ENCODE measurements at places on chromosomes 1 and 21.

DNA sequence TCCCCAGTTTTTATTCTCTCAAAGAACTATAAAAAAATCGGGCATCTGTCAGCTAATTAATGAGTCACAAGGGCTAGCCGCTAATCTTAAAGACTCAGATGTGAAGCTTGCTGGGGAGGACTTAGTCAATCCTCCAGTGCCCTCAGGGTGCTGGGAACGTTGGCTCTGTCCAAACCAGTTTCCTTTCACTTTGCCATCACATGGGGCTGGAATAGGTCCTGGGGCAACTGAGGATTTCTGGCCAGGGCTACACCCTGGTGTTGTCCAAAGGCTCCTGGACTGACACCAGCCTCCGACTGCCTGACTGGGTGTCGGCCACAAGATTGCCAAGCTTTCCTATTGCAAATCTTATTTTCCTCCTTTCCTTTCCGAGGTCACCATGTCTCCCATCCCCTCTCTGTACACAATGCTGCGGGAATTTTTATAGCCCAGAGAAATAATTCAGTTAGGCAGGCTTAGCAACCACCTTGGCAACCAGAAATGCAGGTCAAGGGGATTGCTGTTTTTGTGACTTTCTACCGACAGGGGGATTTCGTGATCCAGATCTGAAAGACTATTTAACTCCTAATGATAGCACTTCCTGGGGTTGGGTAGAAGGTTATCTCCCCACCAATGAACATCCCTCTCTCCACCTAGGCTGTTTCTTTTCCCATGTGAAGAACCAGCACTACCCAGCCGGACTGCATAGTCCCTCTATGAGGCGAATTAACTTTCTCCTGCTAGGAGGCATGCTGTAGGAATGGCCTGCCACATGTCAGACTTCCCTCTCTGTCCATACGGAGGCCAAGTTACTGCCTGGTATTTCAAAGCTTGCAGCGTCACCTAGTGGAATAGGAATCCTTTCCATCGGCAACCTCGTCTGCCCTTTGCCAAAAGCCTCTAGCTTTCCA is 29.9 kb upstream of the CTBS start:
- DNase-seq = no peak

- DNase-seq = no peak
Observed at GRCh38 chr1:43970502-43970901, 692 bp downstream of the DPH2 start.

- DNase-seq = no peak
Observed at GRCh38 chr1:219965285-219966070, 37.1 kb upstream of the SLC30A10 start.

DNA sequence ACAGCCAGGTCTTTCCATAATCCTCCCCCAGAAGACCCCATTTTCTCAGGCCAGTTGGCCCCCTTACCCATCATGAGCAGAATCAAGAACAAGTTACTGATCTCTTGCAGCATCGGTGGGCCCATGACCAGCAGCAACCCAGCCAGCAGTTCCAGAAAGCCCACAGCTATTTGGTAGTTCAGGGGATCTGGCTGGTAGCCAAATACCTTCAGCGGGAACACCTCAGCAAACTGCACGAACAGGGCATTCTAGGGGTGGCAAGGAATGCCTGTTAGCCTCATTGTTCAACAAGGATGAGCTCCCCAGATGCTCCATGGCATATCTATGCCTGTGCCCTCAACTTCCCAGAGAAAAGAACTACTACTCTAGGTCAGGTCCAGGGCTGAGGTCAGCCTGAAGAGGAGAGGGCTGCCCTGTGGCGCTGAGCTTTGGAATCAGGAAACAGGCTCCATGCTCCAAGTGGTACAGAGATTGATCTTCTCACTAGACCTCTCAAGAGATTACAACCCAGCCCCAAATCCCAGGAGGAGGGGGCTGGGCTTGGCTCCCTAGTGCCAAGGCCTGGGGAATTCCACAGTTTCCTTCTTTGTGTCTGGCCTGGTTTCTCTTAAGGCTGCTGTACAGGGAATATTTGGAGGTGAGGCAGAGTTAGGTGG is 1.3 kb downstream of the TMEM35B start:
- DNase-seq = no peak

DNA sequence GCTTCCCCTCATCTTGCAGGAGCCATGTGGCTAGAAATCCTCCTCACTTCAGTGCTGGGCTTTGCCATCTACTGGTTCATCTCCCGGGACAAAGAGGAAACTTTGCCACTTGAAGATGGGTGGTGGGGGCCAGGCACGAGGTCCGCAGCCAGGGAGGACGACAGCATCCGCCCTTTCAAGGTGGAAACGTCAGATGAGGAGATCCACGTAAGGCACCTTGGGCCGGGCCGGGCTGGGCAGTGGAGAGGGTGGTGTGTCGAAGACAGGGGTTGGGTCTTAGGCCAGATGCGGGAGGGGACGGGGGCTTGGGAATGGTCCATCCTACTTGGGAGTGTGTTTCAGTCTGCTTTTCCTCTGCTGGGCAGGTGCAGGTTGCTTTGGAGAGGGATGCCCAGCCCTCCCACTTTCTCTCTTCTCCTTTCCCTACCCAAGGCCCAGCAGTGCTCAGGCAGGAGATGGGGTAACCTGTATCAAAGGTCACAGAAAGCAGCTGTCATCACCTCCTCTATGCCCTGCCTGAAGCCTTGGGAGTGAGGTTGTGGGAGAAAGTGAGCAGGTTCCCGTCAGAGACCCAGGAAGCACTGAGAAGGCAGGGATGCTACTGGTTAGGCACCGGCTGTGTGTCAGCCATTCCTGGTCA is 18.9 kb downstream of the EPHX1 start:
- DNase-seq = no peak

DNA sequence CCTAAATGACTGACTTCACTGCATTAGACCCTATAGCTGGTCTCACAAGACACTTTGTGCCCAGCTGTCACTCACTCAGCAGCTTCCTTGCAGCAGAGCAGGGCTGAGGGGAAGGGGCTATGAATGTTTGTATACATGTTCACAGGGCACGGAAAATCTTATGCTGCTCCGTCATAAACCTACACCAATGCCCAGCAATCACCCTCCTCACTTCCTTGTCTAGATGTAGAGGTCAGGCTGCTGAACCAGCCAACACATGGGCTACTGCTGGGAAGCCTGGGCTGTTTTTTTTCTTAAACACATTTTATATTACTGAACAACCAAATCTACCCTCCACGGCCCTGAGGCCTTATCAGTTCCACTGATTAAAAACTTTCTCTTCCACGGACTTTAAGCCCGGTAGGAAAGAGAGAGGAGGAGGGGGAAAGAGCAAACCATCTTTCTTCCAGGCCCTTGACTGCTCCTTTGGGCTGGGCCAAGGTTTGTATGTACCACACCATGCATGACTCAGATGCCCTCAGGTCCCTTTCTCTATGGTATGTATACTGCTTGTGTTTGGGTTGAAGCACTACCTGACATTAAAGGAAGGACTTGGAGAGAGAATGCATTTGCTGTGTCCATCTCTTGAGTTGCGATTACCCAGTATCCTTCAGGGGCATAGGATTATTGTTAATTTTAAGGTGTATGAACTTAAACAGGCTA is 12.7 kb downstream of the MTFR1L start:
- no peak for DNase-seq

DNA sequence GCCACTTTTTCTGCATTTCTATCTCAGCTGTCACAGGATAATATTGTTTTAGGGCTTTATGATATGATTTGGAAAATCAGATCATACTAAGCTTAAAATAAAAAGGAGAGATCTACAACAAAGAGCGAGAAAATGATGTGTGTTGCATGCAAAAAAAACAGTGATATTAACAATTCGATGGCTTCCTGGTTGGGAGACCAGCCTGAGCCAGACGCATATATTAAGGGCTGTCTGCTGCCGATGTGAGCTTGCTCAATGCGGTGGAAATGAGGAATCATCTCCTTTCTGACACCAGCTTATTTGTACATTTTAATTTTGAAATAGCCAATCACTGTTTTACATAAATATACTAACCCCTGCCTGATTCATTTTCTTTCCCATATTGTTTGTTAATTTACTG is 862.6 kb downstream of the USP25 start:
- DNase-seq = no peak

- DNase-seq = no peak
Observed at GRCh38 chr21:39651206-39651605, 38.5 kb downstream of the B3GALT5 start.

DNA sequence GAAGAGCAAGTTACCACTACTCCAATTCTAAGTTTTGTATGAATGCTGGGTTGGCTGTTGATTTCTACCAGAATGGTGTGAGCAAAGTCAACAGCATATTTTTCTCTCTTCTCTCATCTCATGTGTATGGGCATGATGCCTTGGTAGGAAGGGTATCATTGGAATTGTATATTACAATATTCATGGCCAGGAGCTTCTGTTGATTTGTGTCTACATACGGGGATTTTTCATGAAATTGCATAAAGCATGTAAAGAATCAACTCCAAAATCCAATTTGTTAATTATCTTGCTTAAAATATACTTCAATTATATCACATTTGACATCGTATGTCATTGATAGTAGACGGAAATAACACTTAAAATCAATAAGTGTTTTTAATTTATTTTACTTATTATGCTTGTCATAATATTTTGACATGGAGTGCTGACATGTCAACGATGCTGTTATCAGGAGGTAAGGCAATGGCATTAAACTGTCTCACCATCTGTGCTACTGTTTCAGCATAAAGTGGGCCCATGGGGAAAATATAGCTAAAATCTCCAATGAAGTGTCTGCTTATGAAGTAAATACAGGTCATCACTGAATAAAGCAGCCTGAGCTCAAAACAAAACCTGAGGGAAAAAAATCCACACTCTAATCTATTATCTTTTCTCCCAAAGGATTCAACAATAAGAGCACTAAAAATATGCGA is 142.2 kb upstream of the NBPF11 start:
- no peak for DNase-seq

DNA sequence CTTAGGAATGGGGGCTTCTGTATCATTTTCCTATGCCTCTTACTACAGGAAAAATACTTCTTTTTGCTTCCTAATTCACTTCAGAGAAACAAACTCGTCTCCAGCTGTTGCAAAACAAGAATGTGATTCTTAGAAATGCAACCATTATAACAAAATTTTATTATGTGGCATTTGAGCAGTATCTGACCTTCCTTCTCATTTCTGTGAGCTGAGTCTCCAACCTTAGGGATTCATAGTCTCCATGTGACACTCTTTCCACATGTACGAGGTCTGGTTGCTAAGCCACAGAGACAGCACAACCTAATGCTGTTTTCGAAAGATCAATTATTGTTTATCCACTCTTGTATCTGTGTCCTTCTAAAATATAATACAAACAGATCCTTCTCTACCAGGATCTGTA is 75.3 kb upstream of the RGS4 start:
- no peak for DNase-seq

DNA sequence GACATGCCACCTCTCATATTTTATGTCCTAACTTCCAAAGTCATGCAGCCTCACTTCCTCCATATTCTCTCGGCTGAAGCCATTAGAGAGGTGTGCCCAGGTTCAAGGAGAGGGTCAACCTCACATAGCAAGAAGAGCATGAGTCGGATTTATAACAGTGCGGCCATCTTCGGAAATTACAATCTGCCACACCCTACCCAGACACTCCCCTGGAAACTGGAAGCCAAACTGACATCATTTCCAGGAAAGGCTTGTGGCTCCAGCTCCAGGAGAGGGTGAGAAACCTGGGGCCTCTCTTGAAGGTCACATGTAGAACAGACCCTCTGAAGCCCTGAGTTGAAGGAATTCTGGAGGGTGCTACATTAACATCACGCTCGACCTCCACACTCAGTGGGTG is 73.5 kb downstream of the RRAGC start:
- no peak for DNase-seq

DNA sequence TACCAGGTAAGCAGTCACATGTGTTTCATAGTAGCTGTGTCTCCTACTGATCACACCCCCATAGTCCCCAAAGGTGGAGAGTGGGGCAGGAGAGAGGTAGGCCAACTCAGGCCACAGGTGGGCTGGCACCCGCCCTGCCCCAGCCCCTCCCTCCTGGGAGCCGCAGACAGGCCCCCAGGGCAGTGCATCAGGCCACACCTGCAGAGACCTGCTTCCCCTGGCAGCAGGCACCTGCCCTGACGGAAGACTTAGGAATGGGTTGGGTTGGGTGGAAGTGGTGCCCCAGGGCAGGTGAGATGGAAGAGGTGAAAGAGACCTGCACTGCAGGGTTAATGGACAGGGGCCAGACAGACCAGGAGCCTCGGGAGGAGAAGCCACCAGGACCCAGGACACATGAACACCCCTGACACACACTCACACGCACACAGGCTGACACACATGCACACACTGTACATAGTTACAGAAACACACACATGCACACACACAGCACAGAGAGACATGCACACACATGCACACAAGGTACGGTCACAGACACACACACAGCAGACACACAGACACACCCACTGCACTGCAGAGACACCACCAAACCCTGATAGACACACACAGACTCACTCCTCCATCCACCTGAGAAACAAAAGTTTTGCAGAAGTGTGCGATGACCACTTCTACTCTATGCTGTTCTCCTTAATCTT is 1.7 kb upstream of the COL18A1 start:
- no peak for DNase-seq

GRCh38 chr1:212727386-212728181 is 27.9 kb upstream of the BATF3 start:
- no peak for DNase-seq

DNA sequence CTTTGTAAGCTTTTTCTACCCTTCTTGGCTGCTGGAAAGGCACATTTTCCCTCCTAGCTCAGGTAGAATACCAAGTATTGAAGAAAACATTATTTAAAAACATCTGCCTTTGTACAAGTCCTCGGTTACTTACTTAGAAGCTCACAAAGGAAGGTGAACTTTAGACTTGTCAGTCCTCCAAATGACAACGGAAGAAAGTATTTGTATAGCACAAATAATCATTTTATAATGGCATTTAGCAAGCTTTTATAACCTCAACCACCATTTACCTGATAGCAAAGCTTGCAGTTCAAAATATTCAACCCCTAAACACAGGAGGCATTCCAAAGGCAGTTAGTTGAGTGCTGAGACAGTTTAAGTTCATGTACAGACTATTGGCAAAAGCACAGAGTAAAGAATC is 2.5 kb upstream of the FCAMR start:
- DNase-seq = no peak

GRCh38 chr1:153488731-153489130 is 28.3 kb upstream of the S100A7 start:
- DNase-seq = no peak

DNA sequence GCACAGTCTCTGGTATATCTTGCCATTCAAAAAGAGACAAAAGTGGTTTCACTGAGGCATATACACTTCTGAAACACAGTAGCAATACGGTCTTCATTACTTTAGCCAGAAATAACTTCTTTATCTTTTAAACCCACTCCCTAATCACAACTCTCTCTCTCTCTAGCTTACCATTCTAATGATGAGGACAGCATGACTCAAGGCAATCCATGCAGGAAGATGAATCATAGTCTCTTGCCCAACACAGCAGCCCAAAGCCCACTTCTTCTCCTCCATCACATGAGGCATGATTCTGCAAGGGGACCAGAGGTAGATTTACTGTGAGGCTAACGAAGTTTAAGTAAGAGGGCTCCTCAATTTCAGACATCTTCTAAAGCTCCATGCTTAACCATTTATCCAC is 285.0 kb upstream of the NR5A2 start:
- DNase-seq = no peak

GRCh38 chr1:207812778-207813511 is 61.1 kb downstream of the CD46 start:
- no peak for DNase-seq
